ENCODE measurements at places on chromosomes 2 and 18.

DNA sequence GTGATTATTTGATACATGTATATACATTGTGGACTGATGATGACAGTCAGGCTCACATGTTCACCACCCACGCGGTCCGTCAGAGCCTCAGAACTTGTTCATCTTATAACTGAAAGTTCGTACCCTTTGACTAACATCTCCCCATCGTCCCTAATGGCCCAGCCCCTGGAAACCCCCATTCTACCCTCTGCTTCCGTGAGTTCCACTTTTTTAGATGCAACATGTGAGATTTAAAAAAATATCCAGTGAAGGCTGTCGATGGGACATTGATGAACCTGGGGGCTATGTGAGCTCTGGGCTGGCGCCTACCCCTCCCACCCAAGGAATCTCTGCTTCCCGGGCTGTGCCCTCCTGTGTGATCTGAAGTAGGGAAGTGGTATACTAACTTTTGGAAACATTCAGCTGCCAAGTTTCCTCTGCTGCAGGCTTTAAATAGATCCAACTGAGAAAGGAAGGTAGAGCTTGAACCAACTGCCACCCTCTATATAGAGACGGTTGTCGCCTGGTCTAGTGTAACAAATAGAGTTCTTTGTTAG is 163.8 kb downstream of the FAM210A start:
- no peak for DNase-seq

DNA sequence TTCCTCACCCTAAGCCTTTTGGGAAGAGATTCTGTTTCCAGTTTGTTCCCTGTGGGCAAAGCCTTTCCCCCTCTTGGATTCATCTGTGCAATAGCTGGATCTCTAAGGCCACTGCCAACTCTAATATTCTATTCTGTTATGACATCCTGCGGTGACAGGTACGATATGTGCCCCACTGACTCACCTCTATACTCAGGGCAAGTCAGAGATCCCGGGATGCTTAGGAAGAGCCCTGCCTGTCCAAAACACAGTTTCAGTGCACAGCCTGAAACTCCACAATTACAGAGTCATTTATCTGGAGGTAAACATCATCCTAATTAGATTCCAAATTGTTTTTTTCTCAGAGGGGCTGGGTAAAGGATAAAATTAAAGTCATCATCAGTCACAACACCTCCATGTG is 190.2 kb downstream of the TFCP2L1 start:
- no peak for DNase-seq

DNA sequence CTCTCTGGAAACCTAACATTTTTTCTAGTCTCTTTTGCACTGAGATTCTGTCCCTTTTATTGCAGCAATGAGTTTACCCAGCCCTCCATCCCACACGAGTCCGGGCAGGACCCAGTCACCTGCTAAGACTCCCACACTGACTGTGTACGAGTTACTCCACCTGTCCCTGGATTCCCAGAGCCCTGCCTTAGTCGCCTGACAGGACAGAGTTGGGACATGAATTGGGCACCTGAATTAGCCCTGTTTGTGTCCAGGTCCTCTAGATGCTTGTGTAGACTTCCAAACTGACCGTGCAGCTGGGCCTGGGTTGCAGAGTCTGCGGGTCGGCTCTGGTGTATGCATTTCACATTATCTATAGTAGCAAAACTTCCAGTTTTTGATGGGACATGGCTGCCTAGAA is 238.7 kb downstream of the VAPA start:
- no peak for DNase-seq

DNA sequence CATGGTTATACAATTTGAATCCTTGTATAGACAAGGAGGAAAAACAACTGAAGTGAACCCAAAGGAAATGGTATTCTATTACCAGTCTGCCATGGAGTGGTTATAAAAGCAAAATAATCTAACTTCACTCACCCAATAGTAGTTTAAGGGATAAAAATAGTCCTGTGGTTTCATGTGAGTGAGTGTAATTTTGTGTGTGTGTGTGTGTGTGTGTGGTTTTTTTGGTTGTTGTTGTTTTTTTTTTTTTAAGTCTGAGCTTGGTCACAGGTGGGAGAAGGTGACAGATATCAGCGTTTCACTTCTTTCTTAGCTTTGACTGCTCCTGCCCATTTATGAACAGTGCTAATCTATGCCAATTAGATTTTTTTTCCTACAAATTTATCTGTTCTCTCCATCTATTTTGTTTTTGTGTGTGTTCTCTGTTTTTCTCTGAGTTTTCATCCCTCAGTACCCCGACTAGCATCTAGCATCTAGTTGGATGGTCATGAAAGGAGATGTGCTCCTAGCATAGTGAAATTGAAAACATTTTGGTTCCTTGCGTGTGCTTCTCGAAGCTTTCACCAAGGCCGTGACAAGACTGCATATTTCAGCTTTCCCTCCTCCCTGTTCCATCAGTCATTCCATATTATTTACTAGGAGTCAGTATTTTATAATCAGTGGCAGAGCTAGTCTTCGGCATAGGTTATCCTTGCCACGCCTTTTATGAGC is 200.1 kb upstream of the DTNA start:
- DNase-seq: no peak

DNA sequence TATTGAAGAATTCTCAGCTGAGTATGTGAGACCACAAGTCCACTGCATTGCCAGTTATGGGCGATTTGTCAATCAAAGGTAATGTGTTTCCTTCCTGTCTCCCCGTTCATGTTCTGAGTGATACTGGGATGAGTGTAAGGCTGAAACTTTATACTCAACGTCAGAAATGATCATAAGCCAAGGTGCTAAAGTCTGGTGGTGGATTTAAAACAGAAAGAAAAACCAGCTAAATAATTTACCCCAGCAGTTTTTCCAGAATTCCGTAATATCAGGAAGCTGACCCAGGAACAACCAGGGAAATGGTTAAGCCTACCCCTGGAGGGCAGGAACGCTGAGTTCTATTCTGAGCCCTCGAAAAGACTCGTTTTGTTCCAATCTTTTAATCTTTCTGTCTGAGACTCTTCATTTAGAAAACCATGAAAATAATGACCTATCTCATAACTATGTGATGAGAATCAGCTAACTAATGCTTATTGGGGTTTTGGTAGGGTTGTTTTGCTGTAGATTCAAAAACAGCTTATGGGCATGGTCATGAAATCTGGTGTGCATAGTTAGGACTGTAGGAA is 149.6 kb downstream of the LAMA3 start:
- no peak for DNase-seq

GRCh38 chr2:219445220-219445640 is 10.6 kb downstream of the SPEG start:
- DNase-seq: no peak

- DNase-seq: no peak
Observed at GRCh38 chr2:48545244-48545643, 15.3 kb downstream of the STON1 start.

DNA sequence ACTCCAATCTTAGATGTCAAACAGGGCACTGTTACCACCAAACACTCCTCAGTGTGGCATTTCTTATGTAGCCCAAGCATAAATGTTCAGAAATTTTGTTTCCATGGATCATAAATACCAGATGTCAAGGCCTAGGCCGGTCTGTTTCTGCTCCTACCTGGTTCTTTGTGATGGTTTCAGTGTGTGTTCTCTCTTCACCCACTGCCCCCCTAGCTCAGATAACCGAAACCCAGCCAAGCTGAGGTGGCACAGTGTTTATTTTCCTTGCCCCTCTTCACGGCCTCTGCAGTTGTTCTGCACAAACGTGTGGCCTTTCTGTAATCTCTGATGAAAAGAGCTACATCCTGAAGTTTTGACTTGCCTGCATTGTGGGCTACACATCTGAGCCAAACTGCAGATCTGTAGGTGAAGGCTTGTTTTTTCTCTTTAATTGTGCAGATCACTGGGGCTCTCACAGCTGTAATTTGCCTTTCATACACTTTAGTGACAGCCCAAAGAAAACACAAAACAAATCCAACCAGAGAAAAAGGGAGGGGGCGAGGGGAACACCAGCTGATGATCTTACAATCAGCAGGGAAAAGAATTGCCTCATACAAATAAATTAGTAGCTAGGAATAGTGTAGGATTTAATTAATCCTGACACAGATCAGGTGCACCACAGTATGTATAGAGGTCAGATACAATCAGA is 99.1 kb downstream of the NRP2 start:
- no peak for DNase-seq

GRCh38 chr2:240892356-240892755 is 3.6 kb downstream of the MAB21L4 start:
- no peak for DNase-seq

- DNase-seq: no peak
Observed at GRCh38 chr2:237733677-237734300, 64.8 kb upstream of the RBM44 start.

GRCh38 chr2:163735685-163736432 is at the start of gene FIGN:
FIGN (minus strand) TSS chr2:163736008; CDS start chr2:163734927, 1,081 bp downstream.
- peak; percentile 87 for DNase-seq

- no peak for DNase-seq
Observed at GRCh38 chr2:218027426-218028188, 24.8 kb upstream of the TNS1 start.

DNA sequence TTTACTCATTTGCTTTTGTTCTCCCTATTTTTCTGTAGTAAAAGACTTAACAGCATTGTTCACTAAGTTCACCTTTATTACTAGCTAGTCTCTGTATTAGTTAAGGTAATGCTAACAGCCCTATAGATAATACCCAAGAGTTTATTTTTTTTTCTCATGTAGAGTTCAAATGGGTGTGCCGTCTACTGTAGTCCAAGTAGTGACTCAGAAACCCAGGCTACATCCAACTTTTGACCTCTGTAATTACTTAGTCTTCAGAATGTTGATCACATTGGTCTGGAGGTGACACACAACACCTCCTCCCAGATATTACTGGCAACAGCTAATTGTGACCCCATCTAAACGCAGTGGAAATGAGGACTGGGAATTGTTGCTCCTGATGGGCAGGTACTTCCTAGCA is 7.7 kb downstream of the COQ10B start:
- no peak for DNase-seq

DNA sequence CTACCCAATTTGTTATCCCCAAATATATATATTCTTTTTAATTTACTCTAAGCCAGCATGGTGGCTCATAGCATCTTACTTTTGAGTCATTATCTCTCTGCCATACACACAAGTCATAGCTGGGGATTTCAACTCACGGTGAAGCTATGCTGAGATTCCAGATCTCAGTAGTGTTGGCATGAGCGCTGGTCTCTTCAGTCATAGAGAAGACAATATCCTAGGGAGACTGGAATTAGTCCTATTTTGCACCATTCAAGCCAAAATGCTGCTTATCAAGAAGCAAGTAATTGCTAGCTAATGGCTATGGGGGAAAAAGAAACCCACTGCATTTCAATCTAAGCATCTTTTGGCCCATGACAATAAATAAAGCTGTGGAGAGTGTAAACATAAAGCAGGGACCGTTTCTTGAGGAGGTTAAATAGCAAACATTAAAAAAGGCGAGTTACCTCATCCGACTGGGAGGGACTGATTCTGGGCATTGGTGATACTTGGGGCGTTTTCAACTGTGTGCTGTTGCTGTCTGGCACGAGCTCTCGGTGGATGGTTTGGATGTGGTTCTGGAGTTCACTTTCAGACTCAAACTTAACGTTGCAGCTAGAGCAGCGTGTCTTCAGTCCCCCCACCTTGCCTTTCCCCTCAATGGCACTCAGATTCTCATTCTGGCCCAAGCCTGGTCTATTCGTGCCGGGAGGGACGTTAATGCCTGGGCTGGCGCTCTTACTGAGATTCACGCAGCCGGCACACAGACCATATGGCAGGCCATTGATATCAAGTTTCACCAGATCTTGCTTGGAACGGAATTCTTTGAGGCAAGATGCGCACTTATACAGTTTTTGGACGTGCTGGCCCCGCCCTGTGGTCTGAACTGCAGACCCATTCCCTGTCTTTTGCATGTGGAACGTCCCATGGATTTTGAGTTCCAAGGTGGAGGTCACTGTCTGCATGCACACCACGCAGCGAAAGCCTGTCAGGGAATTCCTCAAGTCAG is 127.8 kb downstream of the ZNF521 start:
- DNase-seq: no peak

DNA sequence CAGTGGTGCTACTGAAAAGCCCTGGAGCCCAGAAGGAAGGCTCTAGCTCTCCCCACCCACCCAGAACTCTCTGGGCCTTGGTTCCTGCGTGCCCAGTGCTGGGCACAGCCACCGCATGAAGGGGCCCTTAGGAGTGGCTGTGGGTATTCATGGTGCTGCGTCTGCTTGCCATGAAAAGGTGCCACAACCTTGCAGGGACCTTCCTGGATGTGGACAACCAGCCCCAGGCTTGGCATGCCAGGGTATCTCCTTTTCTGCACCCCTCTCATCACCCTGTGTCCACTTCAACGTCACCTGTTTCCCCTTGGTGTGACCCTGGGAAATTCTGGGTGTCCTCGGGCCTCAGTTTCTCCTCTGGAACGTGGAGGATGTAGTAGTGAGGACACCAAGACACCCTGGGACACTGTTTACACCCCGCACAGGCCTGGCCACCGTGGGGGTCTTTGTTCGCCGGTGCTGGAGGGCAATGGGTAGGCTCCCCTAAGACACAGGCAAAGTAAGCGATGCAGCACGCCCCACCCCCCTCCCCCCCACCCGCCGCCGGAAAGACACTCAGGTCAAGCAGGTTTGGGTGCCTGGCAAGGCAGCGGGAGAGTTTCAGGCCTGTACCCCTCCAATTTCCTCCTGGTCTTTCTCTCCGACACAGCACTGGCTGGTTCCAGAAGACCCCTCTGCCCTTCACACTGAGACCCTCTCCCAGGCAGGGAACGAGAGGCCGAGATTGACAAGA is 34.8 kb upstream of the TAF1B start:
- DNase-seq: no peak

DNA sequence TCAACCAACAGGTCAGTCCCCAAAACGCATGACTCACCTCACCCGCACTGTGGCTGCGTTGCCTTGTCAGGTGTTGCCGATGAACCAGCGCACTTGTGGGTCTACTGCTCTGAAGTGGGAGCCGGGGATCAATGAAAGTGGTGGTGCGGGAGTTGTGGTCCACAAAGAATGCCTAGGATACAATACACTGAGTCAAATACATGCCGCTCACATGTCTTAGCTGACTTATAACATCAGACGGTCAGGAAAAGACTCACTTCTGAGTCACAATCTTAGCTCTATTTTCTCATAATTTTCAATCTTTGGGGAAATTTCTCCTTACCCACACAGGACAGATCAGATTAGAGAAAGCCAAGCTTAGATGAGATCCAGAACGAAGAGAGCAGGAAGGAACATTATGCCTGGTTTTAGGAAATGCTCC is 107.1 kb upstream of the STK17B start:
- DNase-seq: no peak

- peak; percentile 27 for DNase-seq
Observed at GRCh38 chr2:219997341-219997851, 370.0 kb downstream of the SLC4A3 start.

GRCh38 chr2:168300460-168300859 is 53.1 kb upstream of the STK39 start:
- no peak for DNase-seq

- DNase-seq: no peak
Observed at GRCh38 chr2:71611781-71612527, 158.6 kb downstream of the DYSF start.

GRCh38 chr2:150824118-150824517 is 336.7 kb upstream of the RND3 start:
- DNase-seq: no peak

Measured in caudate nucleus (tissue), 63 donors.